ENCODE measurements at places on chromosomes 1 and 21.
A peak's percentile ranks its signal among the peaks of the same experiment; 100 is the strongest.

DNA sequence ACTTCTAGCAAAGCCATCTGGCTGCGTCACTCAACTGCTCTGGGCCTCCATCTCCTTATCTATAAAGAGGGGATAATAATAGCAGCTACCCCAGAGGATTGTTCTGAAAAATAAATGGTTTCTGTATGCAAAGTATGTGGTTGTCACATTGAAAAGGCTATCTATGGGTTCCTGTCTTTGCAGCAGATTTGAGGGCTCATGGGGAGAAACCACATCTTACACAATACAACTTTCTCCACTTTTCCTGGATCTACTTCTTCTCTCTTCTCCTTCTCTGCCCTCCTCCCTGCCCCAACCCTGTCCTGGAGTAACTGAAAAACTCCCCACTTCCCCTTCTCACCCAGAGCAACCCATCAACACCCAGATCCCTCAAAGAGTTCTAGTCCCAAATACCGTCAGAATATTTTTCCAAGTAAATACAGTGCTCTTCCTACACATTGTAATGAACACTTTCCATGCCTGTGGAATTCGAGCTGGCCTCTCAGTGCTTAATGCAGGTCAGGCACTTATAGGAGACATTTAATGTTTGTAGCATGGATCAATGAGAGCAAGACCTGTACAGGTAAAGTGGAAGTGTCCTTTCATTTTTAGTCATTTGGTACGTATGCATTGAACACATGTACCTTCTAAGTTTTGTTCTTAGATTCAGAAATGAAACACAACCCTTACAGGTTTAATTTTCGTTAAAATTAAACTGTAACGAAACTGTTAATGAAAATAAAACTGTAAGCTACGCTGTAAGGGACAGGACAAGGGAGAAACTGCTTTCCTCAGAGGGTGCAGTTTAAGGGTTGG, 131.9 kb downstream of the AK5 start:
- no peak for DNase-seq

DNA sequence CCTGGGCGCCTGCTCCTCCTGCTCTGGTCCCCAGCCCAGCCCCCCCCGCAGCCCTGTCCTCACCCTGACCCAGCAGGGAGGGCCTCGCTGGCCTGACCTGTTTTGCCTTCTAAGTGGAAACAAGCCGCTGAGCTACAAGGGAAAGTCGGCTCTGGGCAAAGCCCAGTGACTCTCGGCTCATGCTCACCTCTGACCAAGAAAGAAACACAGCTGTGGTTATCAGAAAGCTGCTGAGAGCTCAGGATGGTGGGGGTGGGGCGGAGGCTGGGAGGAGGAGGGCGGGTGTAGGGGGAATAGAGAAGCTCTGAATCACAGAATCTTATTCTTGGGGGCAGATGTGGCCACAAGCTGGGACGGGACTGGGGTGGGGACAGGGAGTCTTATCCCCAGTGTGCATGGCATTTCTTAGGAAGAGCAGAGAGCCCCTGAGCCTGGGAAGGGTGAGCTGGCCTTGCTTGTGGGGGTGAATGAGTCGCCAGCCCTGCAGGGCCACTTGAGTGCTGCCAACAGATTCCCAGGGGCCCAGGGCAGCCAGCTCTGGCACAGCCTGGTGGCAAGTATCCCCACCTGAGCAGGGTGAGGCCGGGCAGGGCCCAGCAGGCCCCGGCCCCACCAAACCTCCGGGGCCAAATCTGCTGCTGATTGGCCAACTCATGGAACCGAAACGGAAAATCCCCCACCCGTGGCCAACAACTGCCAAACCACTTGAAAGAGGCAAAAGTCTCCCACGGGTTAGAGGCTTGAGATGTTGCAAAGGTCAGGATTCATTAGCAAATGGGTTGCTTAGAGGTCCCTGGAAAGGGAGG, 120.6 kb downstream of the SPSB1 start:
- peak; percentile 78 for DNase-seq

- DNase-seq = peak; percentile 70
These were observed 106.5 kb downstream of the HLCS start for GRCh38 chr21:36859744-36860501.

- DNase-seq = peak; percentile 64
These were observed 750 bp downstream of the RHOU start for GRCh38 chr1:228735871-228736586.

DNA sequence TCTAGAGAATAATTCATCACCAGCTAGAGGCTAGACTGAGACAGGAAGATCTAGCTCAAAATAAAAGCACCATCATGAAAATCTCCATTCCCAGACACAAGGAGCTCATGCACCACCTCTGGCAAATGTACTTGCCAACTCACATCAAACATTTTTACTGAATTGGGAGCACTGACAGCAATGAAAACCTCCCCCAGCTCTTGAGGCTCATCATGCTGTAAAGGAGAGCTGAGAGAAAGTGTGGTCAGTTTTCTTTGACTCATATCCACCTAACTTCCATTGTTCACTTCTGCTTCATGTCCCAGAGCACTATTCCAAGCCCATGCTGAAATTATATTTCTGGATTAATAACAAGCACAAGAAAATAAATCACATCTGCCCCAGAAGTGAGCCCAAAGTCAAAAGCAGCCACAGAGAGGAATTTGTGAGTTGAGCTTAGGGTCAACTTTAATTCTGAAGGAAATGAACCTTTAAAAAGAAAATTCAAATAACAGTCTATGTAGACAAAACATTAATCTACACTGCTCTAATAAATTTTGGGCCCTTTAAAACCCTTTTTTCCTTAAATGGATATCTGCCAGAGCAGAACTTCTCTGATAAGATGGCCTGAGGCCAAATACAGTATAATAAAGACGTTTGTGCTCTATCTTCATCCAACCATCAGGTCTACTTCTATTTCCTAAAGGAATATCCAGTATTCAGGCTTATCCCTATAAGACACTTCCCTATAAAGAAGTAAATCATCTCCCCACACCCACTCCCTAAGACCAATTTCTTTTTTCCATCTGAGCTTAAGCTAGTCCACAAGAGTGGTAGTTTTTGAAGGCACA, 85.9 kb upstream of the ADAM30 start:
- DNase-seq = no peak

DNA sequence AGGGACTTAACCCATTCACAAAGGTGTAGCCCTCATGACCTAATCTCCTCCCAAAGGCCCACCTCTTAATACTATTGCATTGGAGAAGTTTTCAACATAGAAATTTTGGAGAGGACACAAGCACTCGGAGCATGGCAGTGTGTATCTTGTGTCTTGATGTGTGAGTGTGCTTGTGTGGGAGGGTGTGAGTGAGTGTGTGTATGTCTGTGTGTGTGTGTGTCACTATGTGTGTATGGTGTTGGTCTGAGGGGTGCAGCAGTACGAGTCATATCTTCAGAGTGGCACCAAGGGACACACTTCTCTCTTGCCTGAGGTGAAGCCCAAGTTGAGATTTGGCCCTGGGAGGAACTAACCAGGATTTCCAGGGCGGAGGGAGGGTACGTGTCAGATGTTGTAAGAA, 73.7 kb downstream of the NAV1 start:
- no peak for DNase-seq

DNA sequence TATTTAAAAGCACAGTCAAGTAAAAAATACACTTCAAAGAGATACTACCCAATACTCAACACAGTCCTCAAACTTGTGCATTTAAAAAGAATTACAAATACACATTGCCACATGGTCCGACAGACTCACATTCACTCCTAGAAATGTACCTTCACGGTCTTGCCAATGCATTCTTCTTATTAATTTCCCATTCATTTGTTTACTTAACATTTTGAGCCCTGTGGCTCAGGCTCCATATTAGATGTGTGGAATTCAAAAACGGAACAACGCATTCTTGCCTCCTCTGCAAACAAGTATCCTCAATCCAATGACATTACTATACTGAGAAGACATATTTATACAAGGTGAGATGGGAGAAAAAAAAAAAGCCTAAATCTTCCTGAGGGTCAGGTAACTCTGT, 2.5 kb upstream of the DUSP23 start:
- no peak for DNase-seq

GRCh38 chr1:173474097-173474779, 2.9 kb upstream of the PRDX6 start:
- no peak for DNase-seq

DNA sequence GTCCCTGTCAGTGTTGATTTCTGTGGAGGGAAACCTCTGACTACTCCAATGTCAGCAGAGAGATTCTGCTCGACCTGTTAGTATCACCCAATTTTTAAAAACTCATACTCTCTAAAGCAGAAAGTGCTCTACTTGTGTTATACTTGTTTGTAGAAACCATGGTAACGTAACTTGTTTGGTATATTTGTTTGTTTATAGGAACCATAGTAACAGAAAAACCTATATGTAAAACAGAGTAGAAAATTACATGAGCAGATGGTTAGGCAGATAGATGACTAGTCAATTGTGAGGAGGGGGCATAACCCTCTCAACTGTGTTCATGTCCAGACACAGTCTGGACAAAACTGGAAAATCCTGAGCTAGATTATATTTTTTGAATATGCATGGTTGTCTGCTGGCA, 6.7 kb downstream of the TRIM45 start:
- no peak for DNase-seq

DNA sequence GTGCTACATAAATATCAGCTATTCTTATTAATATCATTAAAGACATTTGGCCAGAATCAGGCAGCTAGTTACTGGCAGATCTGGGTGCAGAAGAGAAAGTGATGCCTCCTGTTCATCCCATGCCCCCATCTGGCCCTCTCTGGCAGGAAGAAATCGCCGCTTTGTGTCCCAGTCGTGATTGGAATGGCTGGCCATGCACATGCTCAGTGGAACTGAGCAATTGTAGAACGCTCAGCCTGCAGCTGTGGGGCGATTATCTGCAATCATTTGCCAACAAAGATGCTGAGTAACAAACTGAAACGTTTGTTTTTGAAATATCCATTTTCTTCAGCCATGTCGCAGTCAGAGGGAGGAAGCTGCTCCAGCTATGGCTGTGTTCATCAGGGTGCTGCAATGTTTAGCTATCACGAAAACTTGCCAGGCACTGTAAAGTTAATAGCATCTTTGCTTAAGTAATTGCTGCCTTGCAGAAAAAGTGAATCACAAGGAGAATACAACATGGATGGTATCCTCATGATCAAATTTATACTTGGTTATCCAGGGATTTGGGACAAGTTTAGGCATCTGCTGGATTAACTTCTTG, 36.5 kb downstream of the NGF start:
- DNase-seq = no peak

All from upper lobe of left lung (tissue), 6 donors.